Activated CD8-positive, alpha-beta T cell treated with anti-CD3 and anti-CD28 coated beads for 36 hours (primary cell): ENCODE measurements at places on chromosomes 6 and 20. TPM values are rescaled to one million over a fixed set of nuclear protein-coding genes. Genes with fewer than 3 reads are reported as not detected.

Gene PERP
- 4.5 TPM for total RNA-seq

Gene COQ3
- 20.8 TPM for total RNA-seq

Gene RTF2
- total RNA-seq, result 72.0 TPM

Gene DPPA5
- total RNA-seq, result not detected

Gene RAD21L1
- 0.25 TPM for total RNA-seq

Gene SMLR1
- not detected for total RNA-seq

Gene OPN5
- not detected for total RNA-seq

Gene SLC26A8
- not detected for total RNA-seq

Gene KCNG1
- total RNA-seq, result 1.8 TPM

DNA sequence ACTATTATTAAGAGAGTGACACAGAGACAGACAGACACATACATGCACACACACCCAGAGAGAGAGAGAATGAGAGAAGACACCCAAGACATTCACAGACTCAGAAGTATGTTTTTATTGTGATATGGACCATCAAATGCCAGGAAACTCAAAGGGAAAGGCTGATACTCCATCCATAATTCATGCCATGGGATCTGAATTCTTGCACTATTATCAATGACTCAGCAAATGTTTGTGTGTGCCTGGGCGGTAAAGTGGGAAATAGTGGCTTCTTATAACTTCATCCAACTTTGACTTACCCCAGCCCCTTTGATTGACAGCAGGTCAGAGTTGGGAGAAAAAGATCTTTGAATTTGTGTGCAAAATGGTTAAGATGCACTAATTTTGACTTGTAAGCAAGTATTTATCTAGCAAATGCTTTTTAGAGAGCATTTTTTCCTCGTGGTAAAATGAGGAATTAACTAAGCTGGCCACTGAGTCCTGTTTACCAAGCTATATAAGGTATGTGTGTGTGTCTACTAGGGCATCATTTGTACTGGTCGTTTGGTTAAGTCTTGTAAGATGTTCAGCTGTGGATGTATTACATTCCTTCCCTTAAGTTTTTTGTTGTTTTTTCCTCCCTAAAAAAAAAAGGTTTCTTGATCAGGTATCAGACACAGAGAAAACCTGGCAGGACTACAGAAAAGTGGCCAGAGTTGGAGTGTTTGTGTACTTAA is 3.0 kb upstream of the CCN2 start:
- H3K36me3 ChIP-seq, result no peaks in the 10 kb centered on the region
- no peak overlapping the region for H3K4me3 ChIP-seq
- H3K4me1 ChIP-seq, result peaks cover 10% of the 10 kb centered on the region
- no peak overlapping the region for H3K27ac ChIP-seq

- H3K27ac ChIP-seq, result no peak overlapping the region
- no peak for DNase-seq
- H3K4me1 ChIP-seq, result peaks cover 15% of the 10 kb centered on the region
- no peaks in the 10 kb centered on the region for H3K27me3 ChIP-seq
- H3K36me3 ChIP-seq, result no peaks in the 10 kb centered on the region
Measured at GRCh38 chr6:108969776-108970175, 121.6 kb downstream of the ARMC2 start.

GRCh38 chr20:62738025-62738881 is 29.6 kb downstream of the NTSR1 start:
- H3K4me3 ChIP-seq, result no peak overlapping the region
- H3K27me3 ChIP-seq, result no peaks in the 10 kb centered on the region
- H3K4me1 ChIP-seq, result peaks cover 34% of the 10 kb centered on the region
- no peak overlapping the region for H3K27ac ChIP-seq
- DNase-seq, result no peak

DNA sequence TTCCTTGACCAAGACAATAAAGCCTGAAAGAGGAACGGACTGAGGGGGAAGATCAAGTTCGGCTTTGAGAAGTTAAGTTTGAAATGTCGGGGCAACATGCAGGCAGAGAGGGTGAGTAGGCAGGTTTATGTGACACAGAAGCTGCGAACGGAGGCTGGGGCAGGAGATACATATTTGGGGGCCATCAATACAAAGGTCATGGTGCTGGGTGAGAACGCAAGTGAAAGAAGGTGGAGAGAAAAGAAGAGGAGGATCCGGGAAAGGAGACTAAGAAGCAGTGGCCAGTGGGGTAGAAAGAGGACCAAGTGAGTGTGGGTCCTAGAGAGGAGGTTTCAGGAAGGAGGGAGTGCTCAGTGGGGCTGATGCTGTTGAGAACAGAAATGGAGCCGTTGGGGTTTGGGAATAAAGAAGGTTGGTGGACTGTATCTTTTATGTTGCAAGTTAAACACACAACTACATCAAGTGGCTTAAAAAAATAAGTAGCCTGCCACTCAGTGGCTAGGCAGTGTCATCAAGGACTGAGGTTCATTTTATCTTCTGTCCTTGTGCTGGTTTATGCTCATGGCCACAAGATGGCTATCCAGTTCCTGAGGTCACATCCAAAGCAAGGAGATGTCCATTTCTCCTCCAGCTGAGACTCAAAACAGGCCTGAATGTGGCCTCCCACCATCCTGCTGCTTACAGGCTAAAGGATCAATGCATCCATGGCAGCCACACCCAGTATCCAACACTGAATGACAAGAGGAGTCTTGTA is 1.7 kb upstream of the BLCAP start:
- no peaks in the 10 kb centered on the region for H3K27me3 ChIP-seq
- peaks cover 33% of the 10 kb centered on the region for H3K4me1 ChIP-seq
- peak overlapping the region; percentile 78 for H3K4me3 ChIP-seq
- no peak for DNase-seq
- no peak overlapping the region for H3K27ac ChIP-seq
- no peaks in the 10 kb centered on the region for H3K36me3 ChIP-seq

DNA sequence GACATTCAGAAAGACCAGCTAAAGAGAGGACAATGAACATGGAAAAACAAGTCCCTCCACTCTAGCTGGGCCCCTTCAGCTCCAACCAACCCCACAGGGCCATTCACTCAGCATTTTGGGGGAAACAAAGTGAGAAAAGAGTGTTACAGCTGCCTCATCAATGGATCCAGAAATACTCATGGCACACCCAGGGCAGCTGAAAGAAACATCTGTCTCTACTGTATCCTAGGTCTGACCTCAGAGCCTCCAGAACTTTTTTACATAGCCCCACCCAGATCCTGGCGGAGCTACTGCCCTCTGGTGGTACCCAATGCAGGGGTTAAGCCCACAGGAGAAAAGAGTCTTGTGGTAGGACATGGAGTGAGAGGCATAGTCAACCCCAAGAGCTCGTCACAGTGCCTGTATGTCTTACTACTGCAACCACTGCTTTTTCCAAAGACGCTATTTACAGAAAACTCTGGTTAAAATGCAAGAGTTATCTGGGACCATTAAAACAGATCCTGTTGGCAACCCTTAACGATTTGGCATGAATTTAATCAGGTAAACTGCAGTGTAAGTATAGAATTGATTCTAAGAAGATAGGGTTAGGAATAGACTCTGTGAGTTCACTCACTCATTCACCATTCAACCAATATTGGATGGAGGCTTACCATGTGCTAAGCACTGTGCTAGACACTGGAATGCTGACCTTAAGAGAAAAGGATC is 37.4 kb upstream of the FAM83C start:
- H3K4me3 ChIP-seq, result no peak overlapping the region
- H3K27me3 ChIP-seq, result no peaks in the 10 kb centered on the region
- H3K36me3 ChIP-seq, result peaks cover 4% of the 10 kb centered on the region
- peaks cover 45% of the 10 kb centered on the region for H3K4me1 ChIP-seq

GRCh38 chr6:5217356-5217755 is 43.4 kb downstream of the LYRM4 start:
- no peak overlapping the region for H3K27ac ChIP-seq
- H3K4me1 ChIP-seq, result peaks cover 3% of the 10 kb centered on the region
- H3K4me3 ChIP-seq, result no peak overlapping the region
- H3K36me3 ChIP-seq, result peaks cover 19% of the 10 kb centered on the region
- DNase-seq, result no peak
- H3K27me3 ChIP-seq, result no peaks in the 10 kb centered on the region

- H3K27ac ChIP-seq, result no peak overlapping the region
- DNase-seq, result no peak
- H3K4me1 ChIP-seq, result no peaks in the 10 kb centered on the region
- no peak overlapping the region for H3K4me3 ChIP-seq
- H3K27me3 ChIP-seq, result peaks cover 16% of the 10 kb centered on the region
Measured at GRCh38 chr20:63464289-63464635, 8.2 kb downstream of the KCNQ2 start.

GRCh38 chr6:126620719-126621118 is 280.8 kb downstream of the CENPW start:
- no peaks in the 10 kb centered on the region for H3K36me3 ChIP-seq
- H3K27ac ChIP-seq, result no peak overlapping the region
- H3K27me3 ChIP-seq, result no peaks in the 10 kb centered on the region
- H3K4me1 ChIP-seq, result no peaks in the 10 kb centered on the region

DNA sequence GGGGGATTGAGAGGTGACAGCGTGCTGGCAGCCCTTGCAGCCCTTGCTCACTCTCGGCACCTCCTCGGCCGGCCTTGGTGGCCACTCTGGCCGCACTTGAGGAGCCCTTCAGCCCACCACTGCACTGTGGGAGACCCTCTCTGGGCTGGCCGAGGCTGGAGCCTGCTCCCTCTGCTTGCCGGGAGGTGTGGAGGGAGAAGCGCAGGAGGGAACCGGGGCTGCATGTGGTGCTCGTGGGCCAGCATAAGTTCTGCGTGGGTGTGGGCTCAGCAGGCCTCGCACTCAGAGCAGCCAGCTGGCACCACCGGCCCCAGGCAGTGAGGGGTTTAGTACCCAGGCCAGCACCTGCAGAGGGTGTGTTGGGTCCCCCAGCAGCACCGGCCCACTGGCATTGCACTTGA is 912.2 kb upstream of the ADGRB3 start:
- H3K4me3 ChIP-seq, result no peak overlapping the region
- H3K4me1 ChIP-seq, result no peaks in the 10 kb centered on the region
- H3K27me3 ChIP-seq, result no peaks in the 10 kb centered on the region
- H3K36me3 ChIP-seq, result no peaks in the 10 kb centered on the region
- no peak for DNase-seq

GRCh38 chr6:87926687-87927086 is 121.0 kb upstream of the SPACA1 start:
- H3K36me3 ChIP-seq, result no peaks in the 10 kb centered on the region
- H3K4me1 ChIP-seq, result peaks cover 14% of the 10 kb centered on the region
- no peak for DNase-seq
- no peaks in the 10 kb centered on the region for H3K27me3 ChIP-seq

DNA sequence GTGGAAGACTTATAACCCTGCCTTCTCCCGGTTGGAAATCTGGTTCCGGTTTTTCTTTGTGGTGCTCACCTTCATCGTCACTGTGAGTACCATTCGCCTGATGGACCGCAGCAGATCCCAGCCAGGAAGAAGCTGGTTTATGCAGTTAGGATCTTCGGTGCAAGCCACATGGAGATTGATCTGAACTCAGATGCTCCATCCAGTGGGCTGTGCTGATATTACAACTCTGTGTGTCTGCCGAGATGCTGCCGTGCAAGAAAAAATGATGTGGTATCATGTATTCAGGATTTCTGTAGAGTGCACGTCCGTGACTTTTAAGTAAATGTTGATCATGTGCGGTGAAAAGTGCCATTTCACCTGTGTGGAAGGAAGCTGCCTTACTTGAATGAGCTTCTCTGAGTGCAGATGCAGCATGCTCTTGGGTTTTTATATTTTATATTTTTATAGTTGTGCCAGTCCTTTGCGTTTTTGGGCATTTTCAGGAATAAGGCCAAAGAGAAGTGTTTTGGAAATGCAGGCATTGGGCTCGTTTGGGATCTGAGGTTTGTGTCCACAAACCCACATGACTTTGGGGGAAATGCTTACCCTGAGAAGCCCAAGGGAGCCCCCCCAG is 39.2 kb downstream of the DYNLT1 start:
- H3K27me3 ChIP-seq, result no peaks in the 10 kb centered on the region
- DNase-seq, result peak; percentile 75
- no peak overlapping the region for H3K4me3 ChIP-seq
- no peaks in the 10 kb centered on the region for H3K4me1 ChIP-seq
- H3K27ac ChIP-seq, result no peak overlapping the region

- no peak for DNase-seq
- H3K36me3 ChIP-seq, result no peaks in the 10 kb centered on the region
- H3K4me1 ChIP-seq, result no peaks in the 10 kb centered on the region
- no peak overlapping the region for H3K4me3 ChIP-seq
- no peaks in the 10 kb centered on the region for H3K27me3 ChIP-seq
Measured at GRCh38 chr6:145155873-145156782, 579.2 kb downstream of the EPM2A start.

- H3K36me3 ChIP-seq, result no peaks in the 10 kb centered on the region
- H3K4me1 ChIP-seq, result no peaks in the 10 kb centered on the region
- no peak for DNase-seq
- H3K27me3 ChIP-seq, result peaks cover 6% of the 10 kb centered on the region
- H3K27ac ChIP-seq, result no peak overlapping the region
- no peak overlapping the region for H3K4me3 ChIP-seq
Measured at GRCh38 chr6:25756382-25757363, 2.1 kb downstream of the SLC17A4 start.

GRCh38 chr6:52016915-52017748 is 70.3 kb downstream of the PKHD1 start:
- no peaks in the 10 kb centered on the region for H3K36me3 ChIP-seq
- no peaks in the 10 kb centered on the region for H3K4me1 ChIP-seq
- no peak overlapping the region for H3K4me3 ChIP-seq

DNA sequence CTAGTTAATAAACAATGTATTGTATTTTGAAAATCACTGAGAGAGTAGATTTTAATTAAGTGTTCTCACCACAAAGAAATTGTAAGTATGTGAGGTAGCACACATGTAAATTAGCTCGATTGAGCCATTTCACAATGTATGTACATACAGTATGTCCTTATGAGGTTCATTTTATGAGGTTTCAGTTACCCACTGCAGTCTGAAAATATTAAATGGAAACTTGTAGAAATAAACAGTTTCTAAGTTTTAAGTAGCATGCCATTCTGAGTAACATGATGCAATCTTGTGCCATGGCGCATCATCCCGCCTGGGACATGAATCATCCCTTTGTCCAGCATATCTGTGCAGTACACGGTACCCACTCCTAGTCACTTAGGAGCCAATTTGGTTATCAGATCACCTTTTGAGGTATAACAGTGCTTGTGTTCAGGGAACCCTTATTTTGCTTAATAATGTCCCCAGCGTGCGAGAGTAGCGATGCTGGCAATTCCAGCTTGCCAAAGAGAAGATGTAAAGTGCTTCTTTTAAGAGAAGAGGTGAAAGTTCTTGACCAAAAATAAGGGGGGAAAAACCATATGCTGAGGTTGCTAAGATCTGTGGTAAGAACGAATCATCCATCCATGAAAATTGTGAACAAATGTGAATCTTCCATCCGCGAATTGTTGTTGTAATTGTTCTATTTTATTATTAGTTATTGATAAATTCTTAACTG is 64.7 kb downstream of the KCNS1 start:
- peak overlapping the region; percentile 97 for H3K27ac ChIP-seq
- no peaks in the 10 kb centered on the region for H3K27me3 ChIP-seq
- peak overlapping the region; percentile 13 for H3K4me3 ChIP-seq
- H3K36me3 ChIP-seq, result peaks cover 61% of the 10 kb centered on the region
- DNase-seq, result peak; percentile 85

- no peak for DNase-seq
- no peak overlapping the region for H3K4me3 ChIP-seq
- H3K27ac ChIP-seq, result no peak overlapping the region
- no peaks in the 10 kb centered on the region for H3K36me3 ChIP-seq
Measured at GRCh38 chr6:11964729-11965335, 47.3 kb upstream of the HIVEP1 start.
